ENCODE measurements at places on chromosomes 13 and 19.

DNA sequence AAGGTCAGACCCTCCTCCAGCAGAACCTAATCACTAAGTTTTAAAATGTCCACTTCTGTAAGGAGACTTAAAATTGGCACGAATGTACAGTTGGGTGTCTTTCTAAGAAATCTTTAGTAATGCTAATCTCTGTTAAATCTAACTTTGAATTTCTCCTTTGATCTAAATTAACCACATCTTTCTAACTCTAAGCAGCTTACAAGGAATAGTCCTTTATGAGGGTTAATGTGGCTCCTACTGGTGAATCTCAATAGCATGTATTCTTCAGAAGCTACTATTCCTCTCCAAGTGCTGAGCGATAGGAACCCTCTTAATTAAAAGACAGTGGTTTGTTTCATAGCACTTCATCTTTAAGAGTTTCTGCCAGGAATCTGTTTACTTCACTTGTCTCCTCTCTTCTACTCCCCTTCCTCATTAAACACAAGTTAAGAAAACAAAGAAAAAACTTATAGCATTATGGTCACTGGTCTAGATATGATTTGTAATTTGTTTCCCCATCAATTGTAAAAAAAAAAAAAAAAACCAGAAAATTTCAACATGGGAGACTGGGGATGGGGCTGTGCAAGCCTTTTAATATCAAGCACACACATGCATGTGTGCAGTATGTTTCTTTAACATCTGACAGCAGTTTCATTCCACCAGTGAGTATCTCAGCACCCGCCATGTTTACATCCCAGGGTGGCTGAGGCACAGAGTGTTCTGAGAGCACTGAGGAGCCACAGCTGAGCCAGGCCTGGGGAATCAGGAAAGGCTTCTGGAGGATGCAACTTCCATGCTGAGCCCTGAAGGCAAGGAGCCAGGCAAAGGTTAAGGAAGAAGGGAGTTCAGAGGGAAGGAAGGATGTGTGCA, 57.7 kb downstream of the ATP7B start:
- no peak for DNase-seq

DNA sequence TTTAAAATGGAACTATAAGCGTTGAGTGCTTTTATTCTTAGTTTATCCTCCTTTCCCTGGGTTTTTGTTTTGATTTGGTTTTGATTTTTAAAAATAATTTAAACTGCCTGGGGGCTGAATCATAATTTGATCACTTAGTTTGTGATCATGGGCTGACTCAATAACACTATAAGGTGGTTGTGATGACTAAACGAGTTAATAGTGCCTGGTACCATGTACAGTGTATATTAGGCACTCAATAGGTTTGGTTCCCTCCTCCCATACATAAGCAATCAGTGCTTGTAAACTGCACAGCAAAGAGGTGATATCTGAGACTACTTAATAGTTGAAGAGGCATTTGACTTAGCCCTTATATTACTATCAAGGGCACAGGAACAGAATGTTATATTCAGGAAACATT, 200.9 kb upstream of the RFC3 start:
- DNase-seq: no peak

GRCh38 chr13:20512042-20512683, 13.5 kb downstream of the CRYL1 start:
- DNase-seq: no peak

GRCh38 chr13:69866555-69866954, 241.1 kb upstream of the ATXN8OS start:
- no peak for DNase-seq

- no peak for DNase-seq
Observed at GRCh38 chr13:29711776-29712175, 116.3 kb upstream of the SLC7A1 start.

GRCh38 chr19:12687496-12688196, at the start of gene GNG14:
Gene GNG14 (plus strand): TSS chr19:12687998. CDS start chr19:12688049, 51 bp downstream.
- no peak for DNase-seq
